MV-4-11 (cell line): ENCODE measurements at places on chromosomes 2 and 18.

DNA sequence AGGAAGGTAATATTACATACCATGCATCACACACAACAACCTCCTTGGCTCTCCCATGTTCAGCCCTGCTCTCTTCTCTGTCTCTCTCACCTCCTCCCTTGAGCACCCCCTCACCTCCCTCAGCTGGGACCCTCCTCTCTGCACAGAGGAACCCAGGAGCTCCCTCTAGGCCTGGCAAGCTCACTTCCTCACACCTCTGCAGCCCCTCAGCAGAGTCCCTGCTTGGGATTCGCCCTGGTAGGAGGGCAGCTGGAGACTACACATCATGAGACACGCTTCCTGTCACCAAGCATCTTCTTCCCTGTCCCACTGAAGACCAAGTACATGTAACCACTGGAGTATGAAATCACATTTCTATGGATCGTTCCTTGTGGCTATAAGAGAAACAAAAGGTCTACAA is 51.0 kb downstream of the ADD2 start:
- no peak for DNase-seq

- DNase-seq: no peak
Measured at GRCh38 chr18:33755931-33756560, 178.0 kb downstream of the ASXL3 start.

DNA sequence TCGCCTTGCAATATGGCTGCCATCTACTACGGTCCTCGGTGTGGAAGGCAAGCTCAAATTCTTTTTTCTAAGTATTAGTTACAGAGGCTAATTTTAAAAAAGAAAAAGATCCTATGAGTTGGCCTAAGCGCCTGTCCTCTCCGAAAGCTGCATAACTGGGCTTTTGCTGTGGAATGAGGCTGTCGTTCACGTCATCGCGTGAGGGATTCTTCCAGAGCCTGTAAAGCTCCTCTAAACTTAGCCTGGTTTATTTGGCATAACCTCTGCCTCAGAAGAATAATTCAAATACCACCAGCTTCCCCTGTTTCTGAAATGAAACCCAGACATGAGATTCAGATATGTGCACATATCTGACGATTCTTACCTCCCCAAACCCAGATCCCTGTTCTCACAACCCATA is 187.4 kb downstream of the DNER start:
- DNase-seq: no peak

DNA sequence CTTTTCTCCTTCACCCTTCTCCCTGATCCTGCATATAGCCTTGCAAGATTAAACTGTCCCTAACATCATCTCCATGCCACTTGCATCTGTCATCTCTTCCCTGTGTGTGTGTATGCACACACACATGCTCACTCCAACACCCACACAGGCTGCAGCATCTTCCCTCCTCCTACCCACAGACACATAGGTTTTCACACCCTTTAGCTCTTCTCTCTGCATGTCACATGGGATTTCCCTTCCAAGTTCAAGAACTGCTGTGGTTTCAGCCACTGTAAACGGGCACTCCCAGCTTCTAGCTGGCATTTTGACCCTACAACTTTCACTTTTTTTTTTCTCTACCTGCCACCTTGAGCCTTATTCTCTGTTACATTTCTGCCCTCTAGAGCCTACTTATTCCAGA is 6.4 kb downstream of the CELF4 start:
- DNase-seq: no peak

DNA sequence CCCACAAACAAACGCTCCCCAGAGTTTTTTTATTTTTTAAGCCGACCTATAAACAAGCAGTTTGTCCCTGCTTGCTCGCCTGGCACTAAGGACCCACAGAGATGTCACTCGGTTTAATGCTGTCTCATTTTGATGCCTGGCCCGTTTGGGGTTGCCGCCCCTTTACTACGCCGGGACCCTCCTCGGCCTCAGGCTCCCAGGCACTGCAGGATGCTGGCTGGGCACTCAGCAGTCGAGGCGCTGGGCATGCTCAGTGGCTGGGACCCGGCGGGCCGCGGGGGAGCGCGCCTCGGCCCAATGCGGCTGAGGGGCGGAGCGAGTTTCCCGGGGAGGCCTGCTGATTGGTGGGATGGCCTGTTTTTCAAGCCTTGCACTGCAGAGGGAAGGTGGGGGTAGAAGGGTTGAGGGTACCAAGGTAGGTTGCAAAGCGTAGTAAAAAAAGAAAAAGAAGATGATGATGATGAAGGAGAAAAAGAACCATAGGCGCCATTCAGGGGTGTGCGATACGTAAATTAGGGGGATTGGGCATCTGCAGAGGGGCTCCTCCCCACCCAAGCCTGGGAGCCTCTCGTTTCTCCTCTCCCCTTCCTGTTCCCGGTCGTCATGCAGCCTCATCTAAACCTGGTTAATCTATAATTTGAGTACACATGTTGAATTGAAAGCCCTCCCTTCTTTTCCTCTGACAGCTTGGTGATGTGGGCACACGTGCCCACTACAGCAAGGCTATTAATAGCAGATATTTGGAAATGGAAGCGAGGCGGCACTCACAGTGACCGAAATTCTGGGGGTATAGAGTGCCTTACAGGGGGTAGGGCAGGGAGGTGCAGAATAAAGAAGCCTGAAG is 1.5 kb upstream of the IRS1 start:
- no peak for DNase-seq

DNA sequence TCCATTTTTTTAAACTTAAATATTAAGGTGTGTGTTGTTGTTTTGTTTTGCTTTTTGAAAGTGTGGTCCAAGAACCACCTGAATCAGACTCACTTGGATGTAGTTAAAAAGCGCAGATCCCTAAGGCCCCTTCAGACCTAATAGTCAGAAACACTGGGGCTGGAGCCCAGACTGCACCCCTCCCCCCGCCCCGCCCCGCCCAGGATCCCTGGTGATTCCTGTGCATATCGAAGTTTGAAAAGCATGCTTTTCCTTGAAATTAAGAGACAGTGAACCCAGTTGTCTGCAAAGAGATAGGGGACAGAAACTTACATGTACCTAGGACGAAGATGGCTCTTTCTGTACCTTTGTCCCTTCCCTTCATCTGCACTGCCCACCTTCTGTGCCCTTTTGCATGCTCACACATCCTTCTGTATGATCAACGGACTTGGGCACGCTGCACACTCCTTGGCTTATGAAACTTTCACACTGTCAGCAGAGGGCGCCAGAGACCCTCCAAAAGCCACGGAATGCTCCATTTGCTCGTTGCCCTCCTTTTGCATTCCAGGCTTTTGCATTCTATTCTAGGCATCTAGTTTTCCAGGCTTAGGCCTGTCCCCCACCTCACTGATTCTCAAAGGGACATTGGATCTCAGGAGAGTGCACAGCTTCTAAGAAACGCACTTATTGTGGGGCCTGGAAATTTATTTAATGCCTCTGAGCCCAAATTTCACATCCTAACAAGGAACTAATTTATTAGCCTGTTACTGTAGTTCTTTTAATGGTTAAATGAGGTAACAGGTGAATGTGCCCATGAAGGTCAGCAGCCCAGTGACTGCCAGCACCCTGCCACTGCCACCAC is 32.8 kb upstream of the SLC14A1 start:
- DNase-seq: peak; percentile 48

GRCh38 chr18:8296886-8297616 is 312.2 kb upstream of the RAB12 start:
- DNase-seq: no peak

DNA sequence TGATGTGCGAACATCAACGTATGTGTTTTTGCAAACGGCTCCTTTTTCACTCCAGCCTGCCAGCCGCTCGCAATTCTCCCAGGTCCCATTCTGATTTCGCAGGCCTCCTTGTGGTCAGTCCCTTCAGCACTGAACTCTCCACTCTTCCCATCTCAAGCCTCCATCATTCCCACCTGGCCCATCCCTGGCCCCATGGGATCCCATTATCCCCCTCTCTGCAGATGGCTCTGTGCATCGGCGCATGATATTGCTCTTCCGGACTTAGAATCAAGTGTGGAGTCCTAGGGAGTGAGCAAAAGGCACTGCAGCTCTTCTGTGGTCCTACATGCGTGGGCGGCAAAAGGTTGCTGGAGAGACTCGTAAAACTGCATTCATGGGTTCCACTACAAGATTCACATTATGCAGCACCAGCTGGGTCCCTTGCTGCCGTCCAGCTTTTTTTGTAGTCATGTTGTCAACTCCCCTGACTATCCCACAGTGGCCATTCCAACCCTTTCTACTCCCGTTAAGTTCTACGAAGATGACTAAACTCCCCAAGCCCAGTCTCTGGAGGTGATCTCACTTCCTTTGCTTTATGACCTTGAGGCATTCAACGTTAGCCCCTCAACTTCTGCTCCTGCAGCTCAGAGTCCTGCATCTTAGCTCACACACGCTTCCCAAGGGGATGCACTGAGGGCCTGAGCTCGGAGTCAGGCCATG is 125.3 kb upstream of the NRP2 start:
- DNase-seq: no peak

DNA sequence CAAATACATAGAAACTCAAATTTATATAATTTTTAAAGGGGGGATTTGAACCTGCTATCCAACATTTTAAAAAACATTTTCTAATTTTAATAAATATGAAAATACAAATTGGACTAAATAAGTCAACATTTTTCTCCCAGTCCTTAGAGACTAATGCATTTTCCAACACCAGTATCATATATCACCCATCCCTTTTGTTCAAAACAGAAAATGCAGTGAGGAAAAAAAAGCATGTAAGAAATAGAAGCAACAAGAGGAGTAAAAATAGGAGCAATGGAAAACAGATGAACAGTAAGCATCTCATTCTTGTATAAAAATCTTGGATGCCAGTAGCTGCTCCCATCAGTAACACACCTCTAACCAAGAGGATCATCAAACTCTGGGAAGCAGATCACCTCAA is 25.5 kb downstream of the KLF7 start:
- no peak for DNase-seq

- peak; percentile 55 for DNase-seq
Measured at GRCh38 chr2:25632396-25632795, 41.0 kb downstream of the DTNB start.

GRCh38 chr2:134127496-134127895 is 126.4 kb upstream of the MGAT5 start:
- DNase-seq: no peak

DNA sequence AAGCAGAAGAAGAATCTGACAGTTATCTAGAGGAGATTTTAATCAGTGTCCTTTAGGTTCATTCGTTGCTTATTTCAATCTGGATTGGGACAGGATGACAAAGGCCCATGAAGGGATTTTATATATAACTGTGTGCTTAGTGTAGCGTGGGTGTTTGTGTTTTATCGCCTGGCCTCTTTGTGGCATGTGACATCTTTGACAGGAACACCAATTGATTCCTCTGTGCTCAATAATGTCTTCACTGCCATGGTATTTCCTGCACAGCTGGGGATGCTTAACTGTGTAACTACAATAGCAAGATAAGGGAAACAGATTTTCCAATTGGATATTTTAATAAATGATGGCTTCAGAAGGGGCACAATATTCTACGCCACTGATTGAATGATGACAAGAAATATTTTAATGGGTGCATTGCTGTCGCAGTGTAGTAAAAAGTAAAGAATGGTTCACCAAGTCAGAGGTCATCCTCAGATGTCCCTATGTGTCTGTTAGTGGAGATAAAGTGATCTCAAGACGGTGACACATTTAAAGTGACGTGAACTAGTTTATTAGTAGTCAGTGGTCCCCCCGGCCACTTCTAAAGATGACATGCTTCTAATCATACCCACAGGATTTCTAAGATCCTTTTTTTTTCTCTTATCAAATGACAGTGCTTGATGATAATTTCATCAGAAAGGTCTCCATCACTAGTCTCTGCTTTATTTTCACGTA is 160.4 kb downstream of the AGAP1 start:
- DNase-seq: no peak

GRCh38 chr2:186569897-186570296 is 20.0 kb upstream of the ITGAV start:
- DNase-seq: no peak

DNA sequence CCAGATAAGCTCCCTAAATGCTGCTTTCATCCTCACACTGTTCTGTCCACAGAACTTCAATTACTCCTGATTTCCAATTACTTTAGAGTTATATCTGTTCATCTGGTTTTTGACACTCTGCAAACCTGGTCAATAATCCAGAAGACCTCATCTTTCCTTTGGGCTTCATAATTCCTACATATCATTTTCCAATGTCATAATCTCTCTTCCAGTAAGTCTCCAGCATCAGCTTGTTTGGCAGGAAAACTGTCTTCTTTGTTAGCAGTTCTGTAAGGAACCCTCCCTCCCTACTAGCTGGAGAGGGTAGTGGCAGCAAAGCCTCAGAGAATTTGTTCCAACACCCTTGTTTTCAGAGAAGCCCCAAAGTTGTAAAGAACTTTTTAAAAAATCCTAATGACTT is 11.9 kb upstream of the SLC14A1 start:
- DNase-seq: no peak

- DNase-seq: no peak
Measured at GRCh38 chr2:176544557-176544956, 275.3 kb downstream of the MTX2 start.

GRCh38 chr2:46831051-46831868 is 84.3 kb downstream of the MCFD2 start:
- DNase-seq: no peak

GRCh38 chr18:11310476-11311086 is 161.2 kb upstream of the PIEZO2 start:
- peak; percentile 61 for DNase-seq

DNA sequence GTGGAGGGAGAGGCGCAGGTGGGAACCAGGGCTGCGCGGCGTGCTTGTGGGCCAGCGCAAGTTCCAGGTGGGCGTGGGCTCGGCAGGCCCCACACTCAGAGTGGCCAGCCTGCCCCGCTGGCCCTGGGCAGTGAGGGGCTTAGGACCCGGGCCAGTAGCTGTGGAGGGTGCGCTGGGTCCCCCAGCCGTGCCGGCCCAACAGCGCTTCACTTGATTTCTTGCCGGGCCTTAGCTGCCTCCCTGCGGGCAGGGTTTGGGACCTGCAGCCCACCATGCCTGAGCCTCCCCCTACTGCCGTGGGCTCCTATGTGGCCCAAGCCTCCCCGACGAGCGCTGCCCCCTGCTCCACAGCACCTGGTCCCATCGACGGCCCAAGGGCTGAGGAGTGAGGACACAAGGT is 1636.9 kb upstream of the SLC39A10 start:
- DNase-seq: no peak

- DNase-seq: no peak
Measured at GRCh38 chr18:61340148-61340547, 6.9 kb downstream of the CDH20 start.

GRCh38 chr2:237895544-237896506 is 36.4 kb downstream of the RAMP1 start:
- no peak for DNase-seq

DNA sequence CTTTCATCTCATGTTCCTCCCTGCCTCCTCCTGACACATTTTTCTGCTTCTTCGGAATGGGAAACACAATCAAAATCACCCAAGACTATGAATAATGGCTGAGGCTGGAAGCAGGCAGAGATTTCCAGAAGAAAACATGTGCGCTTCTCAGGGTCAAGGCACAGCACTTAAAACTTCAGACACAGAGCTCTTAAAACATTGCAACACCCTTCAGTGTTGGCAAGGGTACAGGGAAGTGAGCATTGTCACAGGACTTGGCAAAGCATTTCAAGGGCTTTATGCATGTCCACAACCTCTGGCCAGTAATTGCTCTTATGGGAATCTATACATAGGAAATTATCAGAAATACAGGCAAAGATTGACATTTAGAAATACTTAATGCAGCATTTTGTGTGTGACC is 477.6 kb upstream of the KLHL29 start:
- DNase-seq: peak; percentile 49

- DNase-seq: peak; percentile 20
Measured at GRCh38 chr2:137467246-137467862, 496.9 kb upstream of the HNMT start.
